ENCODE measurements at places on chromosomes 5 and 9.
A peak's percentile ranks its signal among the peaks of the same experiment; 100 is the strongest.

GRCh38 chr9:16532681-16533450 lies 337.6 kb downstream of the BNC2 start:
- DNase-seq, result peak; percentile 45

- no peak for DNase-seq
Measured at GRCh38 chr5:107424491-107424890, 246.2 kb downstream of the EFNA5 start.

GRCh38 chr5:2732850-2733249 lies 18.6 kb downstream of the IRX2 start:
- no peak for DNase-seq

DNA sequence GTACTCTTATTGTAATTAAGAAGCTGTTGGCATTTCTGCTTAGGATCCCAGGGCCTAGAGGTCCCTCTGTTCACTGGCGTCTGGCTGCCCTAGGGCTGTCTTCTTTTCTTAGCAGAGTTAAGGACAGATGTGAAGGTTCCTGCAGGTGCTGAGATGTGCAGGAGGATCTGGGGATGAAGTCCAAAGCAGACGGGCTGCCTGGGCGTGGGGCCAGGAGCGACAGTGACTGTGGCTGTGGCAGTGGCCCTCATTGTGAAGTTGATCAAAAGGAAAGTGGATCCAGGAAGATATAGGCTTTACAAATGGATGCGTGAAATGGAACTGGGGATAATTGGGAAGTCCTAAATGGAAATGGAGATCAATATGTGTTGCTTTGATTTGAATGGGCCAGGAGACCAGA lies 19.1 kb upstream of the SH3PXD2B start:
- DNase-seq, result no peak

- no peak for DNase-seq
Measured at GRCh38 chr5:2451100-2451499, 300.4 kb downstream of the IRX2 start.

GRCh38 chr5:169724303-169725087 lies 87.4 kb downstream of the DOCK2 start:
- DNase-seq, result no peak

GRCh38 chr5:134994560-134995156 lies 27.0 kb downstream of the CATSPER3 start:
- no peak for DNase-seq

DNA sequence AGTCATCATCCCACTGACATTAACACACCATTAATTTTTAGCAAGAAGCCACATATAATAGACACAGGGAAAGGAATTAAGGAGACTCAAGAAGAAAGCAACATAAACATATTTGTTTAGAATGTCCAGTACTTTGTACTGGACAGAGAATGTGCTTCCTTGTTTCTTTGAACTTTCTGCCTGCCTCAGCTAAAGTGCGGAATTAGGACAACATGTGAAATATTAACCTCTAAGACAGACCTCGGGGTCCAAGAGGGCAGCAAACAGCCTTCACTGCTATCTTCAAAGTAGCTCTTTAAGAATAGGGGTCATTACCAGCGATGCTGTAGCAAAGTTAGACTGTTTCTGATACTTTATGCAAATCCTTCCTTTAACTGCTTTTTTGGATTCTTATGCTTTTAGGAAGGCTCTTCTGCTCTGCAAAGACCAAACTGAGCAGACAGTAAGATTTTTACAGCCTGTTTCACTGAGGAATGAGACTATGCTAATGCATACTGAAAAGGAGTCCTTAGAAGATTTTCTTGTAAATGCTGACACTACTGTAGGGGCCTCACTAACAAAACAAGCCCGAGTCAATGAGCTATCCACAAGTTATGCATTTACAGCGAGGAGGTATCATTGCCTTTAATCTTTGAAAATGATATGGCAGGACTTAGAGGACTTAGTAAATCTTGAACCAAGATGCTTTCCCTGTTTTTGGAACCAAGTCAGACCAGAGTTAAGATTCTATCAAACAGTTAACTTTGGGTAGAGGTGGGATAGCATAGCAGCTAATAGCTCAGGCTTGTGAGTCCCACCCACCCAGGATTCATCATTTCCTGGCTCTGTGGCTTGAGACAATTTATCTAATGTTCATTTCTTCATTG lies 23.8 kb downstream of the DAB2 start:
- DNase-seq, result peak; percentile 23

GRCh38 chr5:170426149-170426767 lies 37.1 kb upstream of the KCNMB1 start:
- DNase-seq, result no peak

DNA sequence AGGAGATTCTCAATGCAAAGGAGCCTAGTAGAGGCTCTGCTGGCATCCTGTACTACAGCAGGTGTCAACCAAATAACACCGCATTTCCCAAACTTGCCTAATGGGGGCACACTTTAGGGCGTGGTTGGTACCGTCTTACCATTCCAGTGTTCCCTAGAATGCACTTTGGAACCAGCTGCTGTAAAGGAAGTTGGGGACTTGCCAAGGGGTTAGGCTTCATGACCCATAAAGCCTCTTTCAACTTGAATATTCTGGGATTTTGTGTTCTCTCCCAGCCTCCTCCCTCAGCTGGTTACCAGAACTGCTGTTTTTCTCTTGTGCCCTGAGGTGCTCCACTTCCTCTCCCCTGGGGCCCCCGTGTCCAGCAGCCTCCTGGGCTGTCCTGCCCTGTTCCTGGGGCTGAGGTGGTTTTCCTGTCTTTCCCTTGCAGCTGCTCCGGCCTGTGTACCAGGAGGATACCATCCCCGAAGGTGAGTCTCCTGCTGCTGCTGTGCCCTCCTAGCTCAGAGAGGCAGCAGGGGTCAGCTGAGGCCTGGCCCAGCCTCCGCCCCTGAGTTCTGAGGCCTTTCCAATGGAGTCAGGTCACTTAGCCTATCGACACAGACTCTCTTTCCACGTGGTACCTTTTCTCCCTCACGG lies 44.7 kb downstream of the RGS3 start:
- no peak for DNase-seq

GRCh38 chr9:126781186-126782052 lies 23.4 kb upstream of the ZBTB43 start:
- DNase-seq, result peak; percentile 13

DNA sequence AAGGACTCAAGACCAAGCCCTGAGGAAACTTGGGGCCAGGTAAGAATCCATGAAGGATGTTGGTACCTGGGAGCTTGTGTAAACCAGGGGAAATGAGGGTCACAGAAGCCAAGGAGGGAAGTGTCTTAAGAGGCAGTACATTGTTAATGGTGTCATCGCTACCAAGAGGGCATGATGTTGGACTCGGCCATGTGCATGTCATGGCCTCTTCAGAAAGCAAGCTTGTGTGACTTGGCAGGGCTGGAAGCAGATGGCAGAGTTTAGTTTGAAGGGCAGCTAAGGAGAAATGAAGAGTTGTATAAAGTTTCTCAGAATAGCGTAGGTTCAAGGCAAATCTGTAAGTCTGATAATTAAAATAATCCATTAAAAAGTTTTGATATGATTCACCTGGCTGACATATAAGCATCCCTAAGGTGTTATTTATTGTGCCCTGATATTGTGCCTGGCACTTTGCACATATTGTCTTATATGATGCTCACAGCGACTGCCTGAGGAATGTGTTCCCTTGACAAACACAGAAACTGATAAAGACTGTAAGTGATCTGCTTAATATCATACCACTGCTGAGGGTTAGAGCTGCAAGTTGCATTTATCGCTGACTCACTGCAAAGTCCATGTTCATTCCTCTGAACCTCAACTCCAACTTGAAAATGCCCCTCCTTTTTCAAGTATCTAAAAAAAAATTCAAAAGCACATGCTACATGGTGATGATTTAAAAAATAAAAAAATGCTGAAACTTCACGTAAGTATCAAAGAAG lies 81.3 kb upstream of the PTPN3 start:
- DNase-seq, result no peak

DNA sequence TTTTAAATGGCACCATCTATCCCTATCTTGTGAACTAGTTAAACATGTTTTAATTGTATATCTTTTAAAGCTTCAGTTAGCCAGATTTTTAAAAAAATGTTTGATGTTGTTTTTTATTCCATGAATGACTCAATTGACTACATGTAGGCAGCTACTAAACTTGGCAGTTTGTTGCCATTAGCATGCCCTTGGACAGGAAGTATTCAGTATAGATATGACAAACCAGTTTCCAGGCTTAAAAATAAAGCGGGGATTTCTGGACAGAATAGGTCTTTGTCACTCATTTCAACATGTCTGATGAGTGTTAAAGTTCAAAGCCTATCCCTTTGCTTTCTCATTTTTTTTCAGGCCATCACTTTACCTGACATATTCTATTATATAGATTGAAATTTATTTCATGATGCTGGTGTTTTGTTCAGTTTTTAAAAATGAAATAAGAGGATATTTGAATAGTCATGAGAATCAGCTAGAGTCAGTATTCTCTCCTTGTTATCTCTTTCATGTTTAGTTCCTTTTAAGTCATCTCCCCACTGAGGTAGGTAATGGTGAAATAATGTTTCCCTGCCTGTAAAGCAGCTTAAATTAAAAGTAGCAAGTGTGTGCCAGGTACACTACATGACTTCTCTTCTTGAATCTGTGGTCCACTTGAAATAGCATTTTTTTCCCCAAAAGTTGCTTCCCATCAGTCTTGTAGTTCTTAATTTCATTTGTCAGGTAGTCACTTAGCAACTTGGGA lies 11.9 kb downstream of the TNFAIP8 start:
- no peak for DNase-seq

DNA sequence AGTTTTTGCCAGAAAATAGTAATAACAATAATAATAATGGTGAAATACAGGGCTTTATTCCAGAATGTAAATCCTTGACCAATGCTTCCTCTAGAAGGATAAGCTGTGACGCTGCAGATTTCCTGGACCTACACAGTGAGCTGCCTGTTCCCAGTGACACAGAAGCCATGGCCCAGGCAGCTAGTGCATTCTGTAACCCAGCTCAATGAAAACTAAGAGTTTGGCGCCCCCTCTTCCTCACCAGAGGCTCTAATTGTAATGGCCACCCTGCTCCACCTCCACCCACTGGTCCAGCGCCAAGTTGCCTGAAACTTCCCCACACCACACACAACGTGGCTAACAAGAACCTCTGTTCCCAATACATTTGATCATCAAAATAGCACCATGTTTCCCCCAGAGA lies 248.1 kb downstream of the CETN3 start:
- no peak for DNase-seq

- DNase-seq, result no peak
Measured at GRCh38 chr5:69477170-69477569, 15.4 kb upstream of the OCLN start.

- DNase-seq, result peak; percentile 29
Measured at GRCh38 chr5:24804221-24804681, 159.5 kb upstream of the CDH10 start.

DNA sequence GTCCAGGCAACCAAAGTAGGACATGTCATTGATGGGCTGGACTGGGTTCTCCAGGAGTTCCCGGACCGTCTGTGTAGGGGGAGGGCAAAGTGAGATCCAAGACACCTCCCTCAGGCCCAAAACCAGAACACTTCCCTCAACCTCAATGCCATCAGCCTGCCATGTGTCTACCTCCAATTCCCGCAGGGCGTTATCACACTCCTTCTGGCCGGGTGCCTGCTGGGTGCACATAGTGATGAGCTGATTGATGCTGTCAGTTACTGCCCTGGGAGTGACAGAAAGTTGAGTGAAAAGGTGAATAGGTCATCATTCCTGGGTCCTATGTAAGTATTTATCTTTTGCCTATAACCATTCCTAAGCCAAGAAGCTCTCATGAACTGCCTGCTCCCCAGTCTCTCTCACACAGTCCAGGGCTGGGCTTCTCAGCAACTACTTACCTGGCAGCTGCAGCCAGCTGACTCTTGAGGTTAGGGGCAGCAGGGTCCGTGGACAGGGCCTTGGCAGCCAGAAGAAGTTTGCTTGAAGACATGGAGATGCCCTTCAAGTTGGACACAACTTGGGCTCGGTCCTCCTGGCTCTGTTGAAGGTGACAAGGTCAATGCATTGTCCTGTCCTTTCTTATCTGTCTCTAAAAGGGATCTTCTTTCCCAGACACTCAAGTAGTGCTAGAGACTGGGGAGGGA lies 21.0 kb downstream of the TLN1 start:
- DNase-seq, result no peak

- DNase-seq, result no peak
Measured at GRCh38 chr9:34133436-34133949, 7.0 kb upstream of the DCAF12 start.

GRCh38 chr9:131732636-131733289 lies 7.1 kb downstream of the RAPGEF1 start:
- no peak for DNase-seq

GRCh38 chr9:99103901-99104458 lies 933 bp upstream of the TGFBR1 start:
- DNase-seq, result no peak
